ENCODE measurements at places on chromosomes 5 and 9.

DNA sequence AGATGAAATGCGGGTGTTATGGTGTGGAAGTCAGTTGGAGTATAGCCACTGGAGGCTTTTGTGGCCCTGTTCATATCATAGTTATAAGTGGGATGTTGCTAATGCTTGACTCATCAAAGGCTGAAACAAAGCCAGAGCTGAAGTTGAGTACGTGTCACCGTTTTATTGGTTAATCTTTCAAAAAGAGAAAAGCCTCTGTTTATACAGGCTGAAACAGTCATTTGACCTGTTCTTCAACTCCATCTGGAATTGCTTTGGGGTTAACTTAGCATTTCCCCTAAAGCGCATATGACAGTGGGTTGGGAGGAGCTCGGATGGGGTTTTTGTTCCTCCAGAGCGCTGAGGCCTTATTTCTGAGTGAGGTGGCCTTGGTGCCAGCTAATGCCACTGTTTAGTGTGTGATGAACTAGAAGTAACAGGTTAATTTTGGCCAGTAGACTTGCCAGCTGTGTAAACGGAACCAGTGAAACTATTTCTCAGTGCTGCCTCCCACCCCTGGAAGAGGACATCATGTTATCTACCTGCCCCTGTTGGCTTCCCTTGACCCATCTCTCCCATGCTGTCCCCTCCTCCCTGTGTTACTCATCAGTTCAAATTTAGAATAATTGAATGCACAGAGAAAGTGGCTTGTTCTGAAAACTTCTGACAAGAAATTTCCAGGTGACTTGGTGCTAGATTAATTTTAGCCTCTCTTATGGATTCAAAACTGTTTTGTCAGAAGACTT lies 34.2 kb downstream of the MTAP start:
- DNase-seq = no peak

DNA sequence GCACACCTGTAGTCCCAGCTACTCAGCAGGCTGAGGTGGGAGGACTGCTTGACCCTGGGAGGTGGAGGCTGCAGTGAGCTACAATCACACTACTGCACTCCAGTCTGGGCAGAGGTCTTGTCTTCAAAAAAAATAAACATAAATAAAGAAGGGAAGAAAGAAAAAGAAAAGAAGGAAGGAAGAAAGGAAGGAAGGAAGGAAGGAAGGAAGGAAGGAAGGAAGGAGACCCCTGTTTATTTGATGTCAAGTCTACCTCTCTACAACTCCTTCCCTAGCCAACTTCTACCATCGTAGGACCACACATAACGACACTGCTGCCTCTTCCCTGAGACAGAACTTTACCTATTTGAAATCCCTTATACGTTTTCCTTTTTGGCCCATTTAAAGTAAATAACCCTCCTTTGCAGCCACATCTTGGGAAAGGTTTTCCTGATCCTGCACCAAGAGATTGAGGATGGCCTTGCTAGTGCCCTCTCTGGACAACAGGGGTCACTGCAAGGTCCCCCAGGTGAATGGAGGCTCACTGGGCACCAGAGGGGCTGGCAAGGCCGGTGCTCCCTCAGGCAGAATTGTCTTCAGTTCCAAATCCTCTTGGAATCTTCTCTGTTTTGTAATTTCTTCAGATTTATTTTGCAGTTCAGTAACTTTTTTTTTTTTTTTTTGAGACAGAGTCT lies 10.5 kb downstream of the RPS14 start:
- no peak for DNase-seq

GRCh38 chr9:110187126-110187525 lies 20.8 kb downstream of the C9orf152 start:
- DNase-seq = no peak

DNA sequence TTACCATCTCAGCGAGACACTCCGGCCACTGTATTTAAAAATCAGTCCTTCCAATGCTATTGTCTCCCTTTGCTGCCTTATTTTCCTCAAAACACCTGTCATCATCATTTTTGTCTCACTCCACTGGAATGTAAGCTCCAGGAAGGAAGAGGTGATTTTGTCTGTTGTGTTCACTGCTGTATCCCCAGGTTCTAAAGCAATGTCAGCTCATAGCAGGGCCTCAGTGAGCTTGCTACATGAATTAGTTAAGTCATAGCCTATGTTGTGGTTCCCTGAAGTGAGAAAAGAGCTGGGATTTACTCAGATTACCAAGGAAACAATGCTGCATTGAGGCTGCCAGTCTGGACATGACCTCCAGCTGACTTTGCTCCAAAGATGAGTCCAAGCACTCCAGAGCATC lies 137.6 kb upstream of the RASEF start:
- DNase-seq = no peak

GRCh38 chr5:91119217-91119616 lies 263.9 kb downstream of the ARRDC3 start:
- DNase-seq = no peak

- DNase-seq = no peak
These were observed 63.0 kb downstream of the FAT2 start for GRCh38 chr5:151528153-151528552.

DNA sequence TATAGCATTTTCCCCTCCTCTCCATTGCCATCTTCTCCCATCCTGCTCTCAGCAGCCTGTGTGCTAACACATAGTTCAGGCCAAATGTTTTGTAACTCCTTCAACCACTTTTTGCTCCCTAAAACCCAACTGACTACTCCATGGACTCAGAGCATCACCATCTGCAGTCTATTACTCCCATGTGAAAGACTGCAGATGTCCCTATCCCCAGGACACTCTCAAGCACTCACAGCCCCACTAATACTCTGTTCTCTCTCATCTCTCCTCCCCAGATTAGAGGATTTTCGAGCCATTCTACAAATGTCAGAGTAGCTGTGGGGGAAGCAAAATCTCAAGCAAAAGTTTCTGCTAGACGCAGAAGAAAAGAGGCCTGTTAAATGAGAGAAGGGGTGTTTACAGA lies 99.3 kb downstream of the ITGA1 start:
- DNase-seq = no peak

GRCh38 chr9:113886933-113887332 lies 10.8 kb downstream of the ZNF618 start:
- DNase-seq = no peak

DNA sequence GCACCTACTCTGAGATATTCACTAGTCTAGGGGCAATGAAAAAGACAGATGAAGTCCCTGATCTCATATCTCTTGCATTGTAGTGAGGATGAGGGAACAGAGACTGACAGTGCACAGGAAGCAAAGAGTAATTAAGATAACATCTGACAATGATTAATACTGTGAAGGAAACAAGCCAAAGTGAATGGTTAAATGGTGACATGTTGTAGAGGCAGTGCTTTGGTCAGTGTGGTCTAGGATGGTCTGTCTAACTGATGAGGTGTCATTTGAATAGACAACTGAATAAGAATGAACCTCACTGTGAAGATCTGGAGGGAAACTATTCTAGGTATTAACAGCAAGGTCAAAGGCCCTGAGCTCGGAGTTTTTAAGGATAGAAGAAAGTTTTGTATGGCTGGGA lies 333.3 kb upstream of the GRIA1 start:
- DNase-seq = no peak

DNA sequence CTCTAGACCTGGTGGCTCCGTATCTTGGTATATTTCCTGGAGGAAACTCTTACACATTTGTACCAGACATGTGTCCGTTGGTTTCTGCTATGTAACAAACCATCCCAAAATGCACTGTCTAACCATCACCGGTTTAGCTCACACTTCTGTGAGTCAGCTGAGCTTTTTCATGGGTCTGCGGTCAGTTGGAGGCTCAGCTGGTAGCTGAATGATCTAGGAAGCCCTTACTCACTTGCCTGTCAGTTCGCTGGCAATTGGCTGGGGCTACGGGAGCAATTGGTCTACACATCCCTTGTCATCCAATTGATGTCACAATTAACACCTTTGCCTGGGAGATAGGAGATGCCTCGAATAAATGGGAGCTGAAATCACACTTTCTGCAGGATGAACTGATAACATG lies 11.6 kb upstream of the WHRN start:
- no peak for DNase-seq

- no peak for DNase-seq
These were observed 40.1 kb downstream of the GTF3C4 start for GRCh38 chr9:132710333-132710732.

All from colonic mucosa (tissue), 4 donors.